ENCODE measurements at places on chromosomes 13 and 19. TPM values are rescaled to one million over a fixed set of nuclear protein-coding genes. Genes with fewer than 3 reads are reported as not detected.
A peak's percentile ranks its signal among the peaks of the same experiment; 100 is the strongest.

TNFAIP8L1 gene
- 5.6 TPM for total RNA-seq

DNA sequence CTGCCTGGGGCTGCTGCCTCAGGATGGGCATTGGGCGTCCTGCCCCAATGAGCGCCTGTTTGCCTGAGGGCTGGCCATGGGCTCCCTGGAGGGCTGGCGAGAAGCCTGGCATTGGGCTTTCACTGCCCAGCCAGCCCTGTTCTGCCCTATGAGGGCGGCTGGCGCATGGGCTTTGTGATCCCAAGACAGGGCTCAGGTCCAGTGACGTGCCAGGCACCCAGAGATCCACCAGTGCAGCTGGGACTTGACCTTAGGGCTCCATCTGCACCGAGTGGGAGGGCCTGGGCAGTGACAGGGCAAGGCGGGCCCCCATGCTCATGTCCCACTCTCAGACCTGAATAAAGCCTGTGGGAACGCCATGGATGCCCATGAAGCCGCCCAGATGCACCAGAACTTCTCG lies 34.3 kb downstream of the MAU2 start:
- DNase-seq, result no peak

DNA sequence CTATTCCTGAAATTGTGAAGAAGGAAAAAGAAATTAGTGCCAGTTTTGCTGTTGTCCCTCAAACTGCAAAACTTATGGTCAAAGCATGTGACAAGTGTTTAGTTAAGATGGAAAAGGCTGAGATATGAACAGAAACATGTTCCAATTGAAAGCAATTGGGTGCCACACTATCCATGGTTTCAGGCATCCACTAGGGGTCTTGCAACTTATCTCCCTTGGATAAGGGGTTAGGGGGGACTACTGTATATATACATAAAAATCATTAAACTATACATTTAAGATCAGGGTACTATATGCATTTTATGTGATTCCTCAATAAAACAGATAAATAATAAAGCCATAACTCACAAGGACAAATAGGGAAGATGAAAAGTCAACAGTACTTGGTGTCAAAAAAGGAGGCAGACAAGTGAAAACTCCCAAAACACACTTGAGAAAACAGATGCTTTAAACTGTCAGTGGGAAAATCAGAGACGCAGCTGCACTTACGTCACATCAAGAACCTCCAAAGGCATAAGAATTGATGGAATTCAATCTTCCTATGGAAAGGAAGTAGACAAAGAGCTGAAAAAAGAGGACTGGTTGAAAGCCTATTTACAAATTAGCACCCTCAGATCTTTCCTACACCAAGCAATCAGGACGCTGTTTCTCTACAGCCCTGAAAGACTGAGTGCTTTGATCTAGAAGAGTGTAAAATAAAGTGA lies 8.1 kb downstream of the SPART start:
- no peak for DNase-seq

DNA sequence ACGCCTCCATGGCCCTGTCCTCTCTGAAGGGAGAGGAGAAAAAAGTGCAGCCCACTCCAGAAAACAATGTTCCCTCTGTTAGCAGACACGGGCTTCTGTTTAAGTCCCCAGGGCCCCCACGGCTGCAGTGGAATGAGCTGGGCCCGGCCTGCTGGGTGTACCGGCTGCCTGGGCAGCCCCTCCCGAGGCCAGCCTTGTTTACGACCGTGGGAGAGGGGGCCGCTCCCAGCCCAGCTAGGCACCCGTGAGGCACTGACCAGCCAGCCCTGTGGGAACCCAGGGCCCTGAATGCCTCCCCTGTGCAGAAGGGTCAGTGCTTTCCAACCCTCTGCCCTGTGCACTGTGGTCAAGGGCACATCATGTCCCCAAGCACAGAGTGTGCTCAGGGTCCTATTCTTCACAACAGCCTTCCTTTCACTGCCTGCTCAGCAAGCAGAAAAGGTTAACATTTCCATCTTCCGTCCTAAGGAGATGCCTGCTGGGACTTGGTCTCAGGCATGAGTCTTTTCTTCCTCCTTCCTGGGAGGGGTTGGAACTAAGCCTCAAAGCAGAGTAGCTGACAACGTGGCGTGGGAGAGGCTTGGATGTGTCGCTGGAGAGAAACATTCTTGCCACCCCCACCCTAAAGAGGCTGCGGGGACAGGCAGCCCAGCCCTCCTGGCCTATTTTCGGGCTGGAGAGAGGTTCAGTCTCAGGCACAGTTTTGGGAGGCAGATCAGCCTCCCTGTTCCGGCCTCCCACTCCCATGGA lies 90.1 kb downstream of the RGCC start:
- peak; percentile 56 for DNase-seq

DNA sequence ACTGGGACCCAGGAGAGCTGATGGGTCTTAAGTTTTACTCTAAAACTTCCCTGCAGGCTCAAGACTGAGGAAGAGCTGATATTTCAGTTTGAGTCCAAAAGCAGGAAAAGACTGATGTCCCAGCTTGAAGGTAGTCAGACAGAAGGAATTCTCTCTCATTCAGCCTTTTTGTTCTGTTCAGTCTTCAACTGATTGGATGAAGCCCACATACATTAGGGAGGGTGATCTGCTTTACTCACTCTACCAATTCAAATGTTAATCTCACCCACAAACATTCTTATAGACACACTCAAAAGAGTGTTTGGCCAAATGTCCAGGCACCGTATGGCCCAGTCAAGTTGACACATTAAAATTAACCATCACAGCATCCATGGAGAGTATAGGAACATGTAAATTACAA lies 173.5 kb downstream of the KCNRG start:
- DNase-seq, result no peak

DNA sequence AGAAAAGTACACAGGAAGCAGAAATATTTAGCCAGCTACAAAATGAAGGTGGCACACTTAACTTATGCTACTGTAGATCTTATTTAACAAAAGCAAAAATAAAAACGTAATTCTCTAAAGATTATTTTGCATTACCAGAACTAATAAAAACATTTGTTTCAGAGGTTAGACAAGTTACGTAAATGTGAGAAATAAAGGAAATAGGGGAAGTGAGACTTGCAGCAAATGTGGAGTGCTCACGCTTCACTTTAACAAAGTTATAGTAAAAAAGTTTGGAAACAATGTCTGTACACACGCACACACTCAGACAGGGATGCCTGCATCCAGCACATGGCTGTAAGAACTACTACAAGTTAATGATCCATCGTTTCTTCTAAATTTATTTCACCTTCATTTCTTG lies 83.7 kb downstream of the NALCN start:
- DNase-seq, result no peak

CEACAM16 gene
- not detected for total RNA-seq

SIGLEC14 gene
- 4.0 TPM for total RNA-seq

SERPINE3 gene
- total RNA-seq, result not detected

GRCh38 chr19:39127812-39128515 lies 2.4 kb downstream of the PAK4 start:
- DNase-seq, result no peak

DNA sequence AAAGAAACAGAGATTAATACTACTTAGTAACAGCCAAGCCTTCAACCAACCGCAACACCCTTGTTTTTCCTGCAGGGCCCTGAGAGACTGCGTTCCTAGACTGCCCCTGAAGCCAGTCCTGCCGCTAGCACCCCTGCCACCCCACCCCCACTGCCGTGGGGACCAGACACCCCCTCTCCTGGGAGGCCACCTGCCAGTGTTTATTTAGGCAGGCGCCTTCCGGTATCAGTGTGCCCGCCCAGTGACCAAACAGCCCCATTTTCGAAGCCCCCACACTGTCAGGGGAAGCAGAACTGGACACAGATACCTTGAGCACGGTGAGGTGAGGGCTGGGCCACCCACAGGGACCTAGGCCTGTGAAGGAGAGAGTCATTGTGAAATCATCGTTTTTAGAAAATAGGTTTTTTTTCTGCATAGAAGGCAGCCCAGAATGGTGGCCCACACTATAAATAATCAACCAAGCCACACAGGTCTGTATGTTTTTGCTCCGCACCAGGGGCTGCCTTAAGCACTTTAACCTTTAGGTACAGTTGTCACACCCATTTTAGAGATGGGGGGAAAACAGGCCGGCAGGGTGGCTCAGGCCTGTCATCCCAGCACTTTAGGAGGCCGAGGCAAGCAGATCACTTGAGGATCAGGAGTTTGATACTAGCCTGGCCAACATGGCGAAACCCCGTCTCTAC lies 3.5 kb upstream of the TLE5 start:
- DNase-seq, result no peak

- DNase-seq, result no peak
Measured at GRCh38 chr13:92994056-92994455, 232.6 kb upstream of the GPC6 start.

- no peak for DNase-seq
Measured at GRCh38 chr13:98103531-98103930, 39.4 kb upstream of the FARP1 start.

- DNase-seq, result no peak
Measured at GRCh38 chr19:44607917-44608316, 5.4 kb upstream of the IGSF23 start.

DNA sequence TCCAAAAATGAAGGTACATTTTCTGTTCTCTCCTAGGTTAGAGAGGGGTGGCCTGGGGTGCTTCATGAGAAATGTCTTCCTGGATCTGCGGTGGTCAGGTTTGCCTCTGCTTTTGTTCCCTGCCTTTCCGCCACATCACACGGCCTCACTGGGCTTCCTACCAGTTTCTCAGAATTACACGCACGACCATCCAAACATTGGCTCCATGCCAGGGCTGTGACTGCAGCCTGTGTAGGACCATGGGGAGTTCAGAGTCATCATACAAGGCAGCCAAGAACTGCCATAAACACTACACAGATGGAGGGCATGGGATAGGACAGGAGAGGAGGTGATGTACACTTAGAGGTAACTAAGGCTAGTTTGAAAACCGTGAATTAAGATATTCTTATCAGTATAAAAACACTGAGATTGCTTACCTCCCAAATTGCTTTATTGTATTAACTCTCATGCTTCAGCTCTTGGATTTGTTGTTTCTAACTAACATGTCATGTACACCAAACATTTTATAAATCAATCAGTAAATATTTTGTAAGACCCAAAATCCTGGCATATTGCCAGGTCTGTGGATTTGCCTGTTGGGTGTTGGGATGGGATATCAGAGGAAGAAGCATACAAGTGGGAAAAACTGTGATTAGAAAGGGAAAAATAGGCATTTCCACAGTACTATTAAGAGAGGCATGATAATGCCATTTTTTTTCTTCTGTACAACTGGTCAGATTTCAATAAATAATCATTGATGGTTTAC lies 45.2 kb downstream of the CDADC1 start:
- peak; percentile 89 for DNase-seq

- no peak for DNase-seq
Measured at GRCh38 chr19:51754109-51754508, 2.4 kb upstream of the FPR1 start.

GRCh38 chr13:71962735-71963134 lies 95.7 kb upstream of the DACH1 start:
- DNase-seq, result no peak

DNA sequence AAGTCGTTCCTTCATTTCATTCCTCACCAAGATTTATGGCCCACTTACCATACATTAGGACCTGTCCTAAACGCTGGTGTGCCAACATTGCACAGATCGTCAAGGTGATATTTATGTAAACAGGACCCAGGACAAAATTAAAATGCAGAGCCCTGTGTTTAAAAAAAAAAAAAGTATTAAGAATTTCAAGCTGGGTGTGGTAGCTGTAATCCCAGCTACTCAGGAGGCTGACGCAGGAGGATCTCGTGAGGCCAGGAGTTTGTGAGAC lies 6.5 kb upstream of the ZNF444 start:
- DNase-seq, result no peak

GRCh38 chr13:20258963-20259288 lies 26.8 kb upstream of the GJB6 start:
- DNase-seq, result no peak

GRCh38 chr13:113546571-113547237 lies 37.8 kb upstream of the TFDP1 start:
- DNase-seq, result peak; percentile 69

DNA sequence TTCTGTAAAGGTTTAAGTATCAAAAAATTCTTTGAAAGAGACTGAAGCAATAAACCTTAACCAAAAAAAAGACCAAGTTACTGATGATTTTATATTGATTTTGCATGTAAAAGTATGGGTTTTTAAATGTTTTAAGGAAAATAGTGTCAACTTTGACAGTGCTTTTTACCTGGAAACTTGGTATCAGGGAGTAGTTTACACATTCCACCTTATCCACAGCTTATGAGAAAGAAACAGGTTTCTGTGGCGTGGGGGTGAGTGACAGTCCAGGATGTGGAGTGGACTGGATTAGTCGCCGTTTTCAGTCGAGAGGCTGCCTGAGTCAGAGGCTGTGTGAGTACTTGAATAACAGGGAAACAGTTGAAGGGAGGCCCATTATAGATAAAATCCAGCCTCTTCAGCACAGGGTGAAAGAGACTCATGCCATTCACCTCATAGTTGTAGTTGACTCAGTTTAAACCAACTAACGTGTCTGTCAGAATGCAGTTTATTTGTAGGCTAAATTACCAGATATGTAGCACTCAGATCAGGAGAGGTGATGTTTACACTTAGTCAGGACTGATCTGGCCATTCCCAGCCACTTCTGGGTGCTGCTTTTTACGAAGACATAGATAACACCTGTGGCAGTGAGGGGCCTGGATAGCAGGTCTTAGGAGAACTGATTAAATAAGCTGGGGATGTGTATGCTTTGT lies 595 bp upstream of the GPR183 start:
- no peak for DNase-seq

- no peak for DNase-seq
Measured at GRCh38 chr13:96473526-96474180, 383.7 kb downstream of the HS6ST3 start.

GRCh38 chr19:35975608-35976214 lies 19.3 kb upstream of the SDHAF1 start:
- no peak for DNase-seq

MAMSTR gene
- total RNA-seq, result 4.1 TPM

DNA sequence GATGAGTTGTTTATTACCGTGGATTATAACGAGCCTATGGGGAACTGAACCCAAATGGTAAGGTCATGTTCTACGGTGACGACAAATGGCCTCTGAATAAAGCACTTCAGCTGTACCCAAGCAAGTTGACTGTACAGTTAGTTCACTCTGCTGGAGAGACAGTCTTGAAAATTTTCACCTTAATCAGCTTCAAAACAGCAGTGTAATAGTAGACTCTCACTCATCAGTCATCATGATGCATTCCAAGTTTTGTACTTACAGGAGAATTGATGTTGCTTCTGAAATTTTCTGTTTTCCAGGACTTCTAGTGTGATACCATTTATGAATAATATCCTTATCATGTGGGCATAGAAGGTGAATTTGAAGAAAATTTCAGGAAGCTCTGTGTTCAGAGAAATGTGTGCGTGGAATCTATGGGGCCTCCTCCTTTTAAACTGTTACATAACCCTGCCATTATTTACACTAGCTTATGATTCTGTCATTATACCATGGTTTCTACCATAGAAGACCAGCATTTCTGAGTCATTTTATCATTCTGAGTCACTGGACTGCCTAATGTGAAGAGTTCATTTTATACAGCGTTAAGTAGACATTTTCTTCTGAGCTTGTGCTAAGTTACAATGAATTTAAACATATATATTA lies 96.9 kb downstream of the WDFY2 start:
- DNase-seq, result no peak

- DNase-seq, result peak; percentile 13
Measured at GRCh38 chr13:70255406-70255991, 147.2 kb upstream of the KLHL1 start.

- no peak for DNase-seq
Measured at GRCh38 chr19:50485284-50485955, 8.8 kb upstream of the GARIN5A start.
